ENCODE measurements at places on chromosomes 3 and 15. TPM values are rescaled to one million over a fixed set of nuclear protein-coding genes. Genes with fewer than 3 reads are reported as not detected.

- H3K36me3 ChIP-seq, result no peaks in the 10 kb centered on the region
- no peak overlapping the region for H3K4me3 ChIP-seq
- DNase-seq, result no peak
- H3K27ac ChIP-seq, result no peak overlapping the region
- H3K4me1 ChIP-seq, result no peaks in the 10 kb centered on the region
- H3K27me3 ChIP-seq, result no peaks in the 10 kb centered on the region
Measured at GRCh38 chr3:186896875-186897274, 33.5 kb upstream of the ST6GAL1 start.

DNA sequence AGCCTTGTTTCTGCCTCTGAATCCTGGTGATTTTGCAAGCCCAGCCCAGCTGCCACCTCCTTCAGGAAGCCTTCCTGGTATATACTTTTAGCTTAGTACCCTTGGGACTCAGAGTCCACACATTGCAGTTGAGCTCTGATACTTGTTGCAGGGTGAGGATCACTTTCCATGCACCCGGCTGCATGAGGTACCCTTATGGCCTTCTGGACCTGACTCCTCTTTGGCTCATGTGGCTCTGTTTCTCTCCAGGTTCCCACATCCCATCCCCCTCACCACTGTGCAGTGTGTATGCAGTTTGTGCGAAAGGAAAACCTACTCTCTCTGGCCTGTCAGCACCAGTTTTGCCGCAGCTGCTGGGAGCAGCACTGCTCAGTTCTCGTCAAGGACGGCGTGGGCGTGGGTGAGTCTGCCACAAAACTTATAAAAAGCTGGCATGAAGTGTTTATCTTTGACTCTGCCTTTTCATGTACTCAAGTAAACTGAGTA, 23.1 kb upstream of the P4HTM start:
- H3K27me3 ChIP-seq, result no peaks in the 10 kb centered on the region
- DNase-seq, result no peak
- no peaks in the 10 kb centered on the region for H3K4me1 ChIP-seq
- H3K36me3 ChIP-seq, result peaks cover 100% of the 10 kb centered on the region
- no peak overlapping the region for H3K4me3 ChIP-seq
- H3K27ac ChIP-seq, result no peak overlapping the region

The CPN2 gene
- 0.70 TPM for total RNA-seq

The SLC38A3 gene
- 13.7 TPM for total RNA-seq

The FAM107A gene
- total RNA-seq, result 42.1 TPM

Measured in heart left ventricle (tissue), 16 donors.